ENCODE measurements at places on chromosomes 7 and 10. TPM values are rescaled to one million over a fixed set of nuclear protein-coding genes. Genes with fewer than 3 reads are reported as not detected.
A peak's percentile ranks its signal among the peaks of the same experiment; 100 is the strongest.

DNA sequence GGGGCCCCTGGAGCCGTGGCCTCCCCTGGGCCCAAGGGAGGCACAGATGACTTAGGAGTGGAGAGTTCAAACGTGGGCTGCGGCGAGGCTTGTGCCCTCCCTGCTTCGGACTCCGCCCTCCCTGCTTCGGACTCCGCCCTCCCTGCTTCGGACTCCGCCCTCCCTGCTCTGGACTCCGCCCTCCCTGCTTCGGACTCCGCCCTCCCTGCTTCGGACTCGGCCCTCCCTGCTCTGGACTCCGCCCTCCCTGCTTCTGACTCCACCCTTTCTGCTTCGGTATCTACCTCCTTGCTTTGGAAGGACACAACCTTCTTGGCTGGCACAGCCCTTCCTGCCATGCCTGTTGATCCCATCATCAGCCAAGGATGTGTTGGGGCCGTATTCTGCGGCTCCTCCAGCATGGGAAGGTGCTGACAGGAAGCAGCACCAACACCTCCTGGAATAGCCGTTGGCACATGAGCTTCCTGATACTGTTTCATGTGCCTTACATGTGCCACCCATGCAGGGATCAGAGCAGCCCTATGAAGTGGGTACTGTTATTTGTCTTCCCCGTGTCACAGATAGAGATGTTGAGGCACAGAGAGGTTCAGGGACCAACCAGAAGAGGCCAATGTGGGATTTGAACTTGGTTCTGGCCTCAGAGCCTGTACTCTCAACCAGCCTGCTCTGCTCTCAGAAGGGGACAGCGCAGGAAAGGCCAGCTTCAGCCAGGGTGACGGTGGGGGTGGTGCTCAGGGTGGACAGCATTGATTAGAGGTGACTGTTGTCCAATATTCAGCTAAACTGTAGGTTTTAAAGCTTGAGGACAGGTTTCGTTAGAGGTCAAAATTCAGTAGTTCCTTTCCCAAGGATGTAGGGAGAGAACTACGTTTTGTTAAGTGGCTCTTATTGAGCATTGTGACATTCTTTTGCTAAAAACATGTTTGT lies 114.5 kb downstream of the NKX6-2 start:
- H3K36me3 ChIP-seq = no peaks in the 10 kb centered on the region
- no peak for DNase-seq
- no peak overlapping the region for H3K27ac ChIP-seq
- H3K4me1 ChIP-seq = no peaks in the 10 kb centered on the region

DNA sequence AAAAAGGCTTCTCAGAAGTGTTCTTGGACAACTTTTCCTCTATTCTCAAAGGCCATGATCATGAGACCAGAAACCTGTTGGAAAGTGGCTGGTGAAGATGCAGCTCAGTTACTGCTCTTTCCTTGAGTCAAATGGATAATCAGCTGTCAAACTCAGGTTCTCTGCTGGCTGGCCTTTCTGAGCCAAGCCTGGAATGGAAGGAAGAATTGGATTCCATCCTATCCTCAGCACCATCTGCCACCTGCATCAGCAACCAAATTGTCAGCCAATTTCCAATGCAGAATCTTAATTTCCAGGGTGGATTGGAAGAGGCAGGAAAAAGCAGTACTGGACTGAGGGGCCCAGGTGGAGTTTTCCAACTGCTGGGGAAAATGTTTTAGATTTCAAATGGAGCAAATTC lies 631.7 kb downstream of the KCNMA1 start:
- no peaks in the 10 kb centered on the region for H3K4me1 ChIP-seq
- no peak overlapping the region for H3K27ac ChIP-seq
- H3K36me3 ChIP-seq = no peaks in the 10 kb centered on the region
- no peaks in the 10 kb centered on the region for H3K27me3 ChIP-seq

DNA sequence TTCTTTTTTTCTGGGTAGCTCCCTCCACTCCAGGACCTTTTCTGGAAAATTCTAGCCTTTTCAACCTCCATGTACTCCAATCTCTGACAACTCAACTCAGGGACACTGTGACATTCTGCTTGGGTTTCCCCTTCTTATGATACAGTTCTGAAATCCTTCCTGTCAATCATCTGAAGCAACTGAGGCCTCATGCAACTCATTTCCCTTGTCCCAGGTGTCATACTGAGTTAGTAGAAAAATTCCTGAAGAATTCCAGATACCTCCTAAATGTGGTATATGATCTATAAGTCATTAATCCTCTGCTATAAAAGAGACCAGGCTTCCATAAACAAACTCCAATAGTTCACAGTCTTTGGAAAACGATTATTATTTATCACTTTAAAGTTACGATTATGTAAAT lies 43.0 kb upstream of the MYO3A start:
- H3K4me1 ChIP-seq = no peaks in the 10 kb centered on the region
- no peaks in the 10 kb centered on the region for H3K27me3 ChIP-seq
- no peak overlapping the region for H3K27ac ChIP-seq
- H3K4me3 ChIP-seq = no peak overlapping the region
- no peak for DNase-seq

DNA sequence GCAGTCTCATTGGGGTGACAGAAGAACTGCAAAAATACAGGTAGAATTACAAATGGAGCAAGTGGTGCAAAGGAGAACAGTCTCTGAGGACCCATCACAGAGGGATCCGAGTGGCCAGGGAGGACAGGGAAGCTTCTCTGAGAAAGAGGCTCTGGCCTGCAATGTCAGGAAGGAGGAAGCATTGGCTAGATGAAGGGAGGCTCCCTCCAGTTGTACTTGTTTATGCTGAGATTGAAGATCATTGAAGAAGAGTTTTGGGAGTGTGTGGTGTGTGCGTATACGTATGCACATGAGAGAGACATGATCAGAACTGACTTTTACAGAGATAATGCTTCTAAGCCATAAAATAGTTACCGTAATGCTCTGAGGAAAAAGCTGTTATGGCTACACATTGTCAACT lies 274.7 kb upstream of the FZD8 start:
- no peaks in the 10 kb centered on the region for H3K4me1 ChIP-seq
- DNase-seq = no peak
- no peak overlapping the region for H3K27ac ChIP-seq

- no peak overlapping the region for H3K4me3 ChIP-seq
- H3K4me1 ChIP-seq = peaks cover 25% of the 10 kb centered on the region
- no peaks in the 10 kb centered on the region for H3K36me3 ChIP-seq
- no peaks in the 10 kb centered on the region for H3K27me3 ChIP-seq
These were observed 9.2 kb downstream of the SGMS1 start for GRCh38 chr10:50614444-50615137.

TBRG4 gene
- 143 TPM for total RNA-seq

LRIT1 gene
- not detected for total RNA-seq

GRCh38 chr7:23347033-23347681 lies 48.0 kb downstream of the MALSU1 start:
- peaks cover 6% of the 10 kb centered on the region for H3K4me1 ChIP-seq
- no peak for DNase-seq
- H3K27ac ChIP-seq = no peak overlapping the region
- no peak overlapping the region for H3K4me3 ChIP-seq
- H3K36me3 ChIP-seq = no peaks in the 10 kb centered on the region
- no peaks in the 10 kb centered on the region for H3K27me3 ChIP-seq

- H3K4me1 ChIP-seq = peaks cover 28% of the 10 kb centered on the region
- H3K36me3 ChIP-seq = no peaks in the 10 kb centered on the region
- H3K27ac ChIP-seq = peak overlapping the region; percentile 80
- H3K27me3 ChIP-seq = no peaks in the 10 kb centered on the region
These were observed 2.7 kb upstream of the CUEDC2 start for GRCh38 chr10:102435133-102435497.

DNA sequence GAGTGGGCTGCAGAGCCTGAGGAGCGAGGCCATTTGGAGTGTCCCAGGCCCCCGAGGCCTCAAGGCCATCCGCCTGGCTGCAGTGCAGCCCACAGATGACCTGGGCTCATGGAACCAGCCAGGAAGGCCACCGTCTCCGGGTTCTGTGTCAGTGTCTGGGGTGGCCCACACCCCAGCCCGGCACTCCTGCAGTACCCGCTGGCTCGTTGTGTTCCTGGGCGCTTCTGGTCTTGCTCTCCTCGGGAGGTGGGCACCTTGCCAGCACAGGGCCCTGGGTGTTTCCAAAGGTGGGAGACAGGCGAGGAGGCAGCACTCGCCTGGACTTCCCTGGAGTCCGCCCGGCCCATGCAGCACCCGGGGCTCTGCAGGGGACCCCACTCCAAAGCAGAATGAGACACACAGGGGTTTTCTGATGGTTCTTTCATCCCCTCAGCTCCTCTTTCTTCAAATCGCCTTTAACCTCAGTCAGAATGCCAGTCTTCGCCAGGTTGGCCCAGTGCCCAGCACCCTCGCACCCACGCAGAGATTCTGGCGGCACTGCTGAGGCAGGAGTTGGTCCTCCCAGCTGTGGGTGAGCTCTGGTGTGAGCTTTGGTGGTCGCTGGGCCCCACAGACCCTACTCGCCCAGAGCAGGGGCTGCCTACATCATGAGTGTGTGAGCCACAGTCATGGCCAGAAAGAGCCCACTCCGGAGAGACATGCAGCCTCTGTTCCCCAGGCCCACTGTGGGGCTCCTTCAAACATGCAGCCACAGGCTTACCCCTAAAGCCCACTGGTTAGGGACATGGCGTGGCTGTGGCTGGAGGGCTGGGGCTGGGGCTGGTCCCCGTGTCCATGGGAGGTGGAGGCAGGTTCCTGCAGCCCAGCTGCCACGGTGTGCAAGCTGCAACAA lies 155.7 kb downstream of the EBF3 start:
- no peaks in the 10 kb centered on the region for H3K27me3 ChIP-seq
- no peaks in the 10 kb centered on the region for H3K4me1 ChIP-seq
- H3K27ac ChIP-seq = no peak overlapping the region
- DNase-seq = no peak
- no peaks in the 10 kb centered on the region for H3K36me3 ChIP-seq
- no peak overlapping the region for H3K4me3 ChIP-seq
